GM12892 (cell line): ENCODE measurements at places on chromosomes 2 and 18.

- DNase-seq, result no peak
These were observed 98.4 kb upstream of the SP3 start for GRCh38 chr2:174063492-174064092.

GRCh38 chr2:220531216-220531615, 903.8 kb downstream of the SLC4A3 start:
- no peak for DNase-seq

GRCh38 chr18:41872206-41872605, 82.8 kb upstream of the PIK3C3 start:
- DNase-seq, result no peak

DNA sequence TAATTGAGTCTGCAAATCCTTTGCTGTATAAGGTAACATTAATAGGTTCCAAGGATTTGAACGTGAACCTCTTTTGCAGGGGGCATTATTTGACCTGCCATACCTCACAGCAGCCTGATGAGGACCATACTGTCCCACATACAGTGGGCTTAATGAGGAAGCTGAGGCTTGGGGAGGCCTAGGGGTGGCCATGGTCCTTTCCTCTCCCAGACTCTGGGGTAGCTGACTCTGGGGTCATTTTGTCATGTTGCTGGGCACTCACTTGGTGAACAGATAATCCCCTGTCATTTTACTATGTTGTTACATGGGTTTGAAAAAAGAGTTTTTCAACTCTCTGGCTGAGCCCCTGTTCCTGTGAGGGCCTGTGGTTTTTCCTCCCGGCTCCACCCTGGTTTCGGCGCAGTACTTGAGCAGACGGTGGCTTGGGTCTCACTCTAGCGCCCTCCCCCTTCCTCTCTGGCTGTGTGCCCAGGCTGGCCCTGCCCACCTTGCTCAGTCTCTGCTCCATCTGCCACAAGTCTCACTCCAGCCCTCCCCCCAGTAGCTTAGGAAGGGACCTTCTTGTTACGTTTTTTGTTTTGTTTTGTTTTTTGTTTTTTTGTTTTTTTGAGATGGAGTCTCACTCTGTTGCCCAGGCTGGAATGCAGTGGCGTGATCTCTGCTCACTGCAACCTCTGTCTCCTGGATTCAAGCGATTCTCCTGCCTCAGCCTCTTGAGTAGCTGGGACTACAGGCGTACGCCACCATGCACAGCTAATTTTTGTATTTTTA, 21.0 kb downstream of the INPP4A start:
- no peak for DNase-seq

GRCh38 chr2:156452971-156453370, 16.8 kb downstream of the GPD2 start:
- no peak for DNase-seq

DNA sequence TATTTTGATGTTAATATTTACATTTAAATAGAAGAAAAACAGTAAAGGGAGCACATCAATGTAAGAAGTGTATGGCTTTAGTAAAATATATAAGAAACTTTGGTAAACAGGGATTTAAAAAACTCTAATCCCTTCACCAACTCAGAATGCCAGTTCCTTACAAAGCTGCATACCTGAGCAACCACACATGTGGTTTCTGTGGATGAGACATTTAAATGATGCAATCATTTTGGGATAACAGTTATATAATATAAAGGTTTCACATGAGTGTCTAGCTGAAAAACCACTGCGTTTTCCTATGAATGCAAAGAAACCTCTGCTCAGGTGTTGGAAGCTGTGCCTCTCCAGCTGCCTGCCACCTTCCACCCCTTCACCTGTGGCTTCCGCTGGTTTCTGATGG, 209.1 kb upstream of the REV1 start:
- no peak for DNase-seq

DNA sequence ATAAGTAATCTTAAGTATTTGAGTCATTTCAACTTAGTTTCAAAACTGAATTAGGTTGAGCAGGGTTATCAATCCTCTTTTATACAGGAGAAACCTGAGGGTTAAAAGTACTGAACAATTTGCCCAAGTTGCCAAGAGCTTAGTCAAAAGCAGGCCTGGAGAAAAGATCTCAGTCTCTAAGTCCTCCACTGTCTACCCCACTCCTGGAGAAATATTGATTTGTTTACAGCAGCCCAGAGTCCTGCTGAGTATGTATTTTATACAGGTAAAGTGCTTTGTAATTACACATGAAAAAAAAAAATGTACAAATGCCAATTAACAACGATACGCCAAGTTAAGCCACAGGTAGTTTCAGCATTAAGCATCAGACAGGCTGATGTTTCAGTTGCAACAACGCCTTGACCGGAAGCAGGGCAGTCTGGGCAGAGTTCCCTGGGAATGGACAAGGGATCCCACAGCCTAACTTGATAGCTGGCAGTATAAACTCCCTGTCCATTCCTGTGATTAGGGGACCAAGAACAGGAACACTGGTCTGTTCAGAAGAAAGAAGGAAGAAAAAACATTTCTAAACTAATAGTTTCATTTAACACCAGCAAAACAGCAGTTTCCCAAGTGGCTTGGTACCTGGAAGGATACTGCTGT, 132.9 kb downstream of the MYO5B start:
- no peak for DNase-seq

DNA sequence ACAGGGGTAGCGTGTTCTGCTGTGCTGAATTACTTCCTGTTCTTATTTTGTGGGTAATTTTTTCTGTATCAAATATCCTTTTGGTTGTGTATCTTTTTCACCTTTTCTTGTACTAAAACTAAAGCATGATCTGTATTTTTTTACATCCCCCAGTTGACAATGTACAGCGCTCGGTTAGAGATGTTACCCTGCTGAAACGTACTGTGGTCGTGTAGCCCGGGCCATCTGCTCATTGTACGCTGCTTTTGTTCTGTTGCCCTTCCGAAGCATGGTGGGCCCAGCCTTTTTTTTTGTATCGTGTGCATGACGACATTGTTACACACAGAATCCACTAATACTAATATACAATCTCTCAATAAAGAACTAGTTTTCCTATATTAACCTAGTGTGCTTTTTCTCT, 233.1 kb downstream of the HAUS1 start:
- DNase-seq, result no peak

DNA sequence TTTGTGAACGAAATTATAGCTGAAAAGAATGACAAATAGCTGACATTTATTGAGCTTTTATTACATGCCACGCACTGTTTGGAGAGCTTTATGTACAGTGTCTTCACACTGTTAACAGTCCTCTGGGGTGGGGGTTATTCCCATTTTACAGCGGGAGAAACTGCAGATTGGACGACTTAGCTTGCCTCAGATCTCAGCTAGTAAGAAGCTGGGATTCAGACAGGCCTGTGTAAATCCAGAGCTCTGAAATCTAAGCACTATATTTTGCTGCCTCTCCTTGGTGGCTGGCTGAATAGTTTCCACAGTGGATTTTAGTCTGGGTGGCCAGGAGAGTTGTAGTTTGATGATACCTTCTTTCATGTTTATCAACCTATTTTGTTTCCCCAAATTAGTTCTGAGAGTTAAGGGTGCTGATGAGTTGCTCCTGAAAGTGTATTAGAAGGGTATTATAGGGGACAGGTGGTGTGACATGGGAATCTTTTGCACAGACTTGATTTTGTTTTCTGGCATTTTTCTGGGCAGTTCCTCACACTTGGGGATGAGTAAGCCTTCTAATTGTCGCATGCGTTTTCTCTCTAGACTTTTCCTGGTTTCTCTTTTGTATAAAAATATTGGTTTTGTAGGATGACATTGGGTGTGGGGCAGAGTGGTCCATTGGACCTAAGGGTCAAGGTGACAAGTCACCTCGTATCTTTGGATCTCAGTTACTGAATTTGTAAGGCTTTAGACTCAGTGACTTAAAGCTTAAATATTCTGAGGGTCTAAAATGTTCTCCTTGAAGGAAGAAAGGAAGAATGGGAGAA, 1.5 kb downstream of the ACSL3 start:
- DNase-seq, result no peak

- no peak for DNase-seq
These were observed 23.1 kb upstream of the RBMS1 start for GRCh38 chr2:160516547-160517365.

- DNase-seq, result no peak
These were observed 124.1 kb downstream of the RAPGEF4 start for GRCh38 chr2:172859581-172860335.

DNA sequence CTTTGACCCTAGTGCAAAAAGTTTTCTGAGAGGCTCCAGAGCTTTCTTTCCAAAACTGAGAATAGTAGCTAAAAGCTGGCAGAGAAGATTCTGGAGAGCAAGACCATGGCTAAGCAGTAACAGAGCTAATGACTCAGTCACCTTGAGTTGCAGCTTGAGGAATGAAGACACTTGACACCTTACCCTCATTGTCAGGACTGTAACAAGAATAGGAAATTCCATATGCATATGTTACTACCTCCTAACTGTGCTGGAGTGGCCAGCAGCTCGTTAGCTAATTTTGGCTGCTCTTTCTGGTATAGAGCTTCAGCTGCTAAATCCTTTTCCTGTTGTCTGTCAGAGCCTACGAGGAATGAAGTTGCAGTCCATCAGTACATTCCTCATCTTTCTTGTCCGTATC, 68.6 kb upstream of the LHCGR start:
- no peak for DNase-seq

DNA sequence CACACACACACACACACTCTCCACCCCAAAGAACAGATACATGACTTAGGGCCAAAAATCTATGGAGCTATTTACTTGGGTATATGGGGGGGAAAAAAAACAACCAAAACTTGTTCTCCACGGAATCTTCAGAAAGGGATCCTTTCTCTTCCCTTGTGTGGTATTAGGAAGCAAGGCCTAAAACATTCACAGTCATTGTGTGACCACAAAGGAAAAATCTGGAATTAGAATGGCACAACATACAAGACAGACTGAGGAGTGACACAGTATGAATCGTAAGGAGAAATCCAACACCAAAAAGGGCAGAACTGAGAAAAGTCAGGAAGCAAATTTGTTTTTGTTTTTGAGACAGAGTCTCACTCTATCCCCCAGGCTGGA, 70.3 kb downstream of the ASXL2 start:
- DNase-seq, result no peak

DNA sequence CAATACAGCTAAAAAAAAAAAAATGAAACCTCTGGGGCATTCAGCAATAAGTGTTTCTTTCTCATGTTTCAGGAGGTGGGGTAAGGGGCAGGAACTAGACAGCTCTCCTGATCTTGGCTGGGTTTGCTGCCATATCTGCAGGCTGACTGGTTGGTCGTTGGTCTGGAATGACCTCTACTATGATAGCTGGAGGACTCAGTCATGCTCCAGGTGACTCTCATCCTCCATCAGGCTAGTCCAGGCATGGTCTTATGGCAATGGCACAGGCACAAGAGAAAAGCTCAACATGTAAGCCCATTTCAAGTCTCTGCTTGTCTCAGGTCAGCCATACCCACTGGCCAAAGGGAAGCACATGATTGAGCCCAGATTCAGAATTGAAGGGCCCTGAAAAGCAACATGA, 9.5 kb upstream of the SLC1A4 start:
- DNase-seq, result no peak

- DNase-seq, result peak; percentile 29
These were observed 93.8 kb downstream of the NRP2 start for GRCh38 chr2:205776139-205776538.

DNA sequence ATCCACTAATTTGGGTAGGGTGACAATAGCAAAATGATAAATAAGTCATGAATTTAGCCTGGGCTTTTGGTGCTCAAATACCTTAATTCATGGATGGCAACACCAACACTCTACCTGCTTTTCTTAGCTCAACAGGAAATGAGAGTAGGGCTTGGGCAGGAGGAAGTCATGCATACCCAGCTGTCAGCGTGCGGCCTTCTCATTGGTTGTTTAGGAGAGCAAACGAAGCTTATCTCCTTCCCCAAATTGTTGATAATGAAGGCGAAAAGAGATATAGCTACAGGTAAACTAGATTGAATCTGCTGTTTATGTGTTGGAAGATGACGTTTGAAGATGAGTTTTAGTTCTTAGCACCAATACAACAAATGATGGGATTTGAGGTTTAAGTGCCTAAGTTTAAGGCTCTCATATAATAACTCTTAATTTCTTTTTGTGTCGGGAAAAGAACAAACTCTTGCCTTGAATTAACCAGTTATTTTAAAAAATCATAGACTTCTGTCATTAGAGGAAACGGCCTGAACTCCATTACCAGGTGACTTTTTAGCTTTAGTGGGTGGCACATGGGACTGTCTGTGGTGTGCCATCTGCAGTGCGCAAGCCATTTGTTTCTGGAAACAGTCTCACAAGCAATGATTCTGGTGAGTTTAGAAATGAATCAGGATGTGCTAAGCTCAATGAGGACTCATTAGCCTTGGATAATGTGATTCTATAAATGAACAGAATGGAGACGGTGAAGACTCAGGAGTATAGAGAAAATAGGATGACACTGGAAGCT, 19.8 kb downstream of the MAP4K4 start:
- DNase-seq, result no peak
